ENCODE measurements at places on chromosomes 16 and 17. TPM values are rescaled to one million over a fixed set of nuclear protein-coding genes. Genes with fewer than 3 reads are reported as not detected.
A peak's percentile ranks its signal among the peaks of the same experiment; 100 is the strongest.

NPIPA5 gene
- 1.0 TPM for total RNA-seq

- peak; percentile 72 for DNase-seq
Measured at GRCh38 chr16:17343028-17343427, 127.7 kb downstream of the XYLT1 start.

DNA sequence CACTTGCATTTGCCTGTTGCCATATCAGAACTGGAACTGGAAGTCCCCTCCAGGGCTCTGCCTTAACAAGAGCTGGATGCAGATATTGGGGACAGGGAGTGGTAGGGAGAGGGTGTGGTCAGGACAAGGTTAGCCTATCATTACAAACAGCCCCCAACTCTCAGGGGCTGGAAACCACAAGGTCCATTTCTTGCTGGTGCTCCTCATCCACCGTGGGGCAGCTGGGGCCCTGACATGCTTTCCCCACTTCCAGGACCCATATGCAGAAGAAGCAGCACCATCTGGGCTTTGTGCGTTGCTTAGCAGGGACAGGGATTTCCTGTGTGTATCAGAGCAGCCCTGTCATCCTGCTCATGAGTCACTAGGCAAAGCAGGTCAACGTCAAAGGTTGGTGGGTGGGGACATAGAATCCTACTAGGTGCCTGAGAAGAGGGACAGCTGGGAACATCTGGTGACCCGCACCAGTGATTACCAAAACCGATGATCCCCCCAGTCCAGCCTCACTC lies 26.9 kb downstream of the RGS9 start:
- peak; percentile 47 for DNase-seq

DNA sequence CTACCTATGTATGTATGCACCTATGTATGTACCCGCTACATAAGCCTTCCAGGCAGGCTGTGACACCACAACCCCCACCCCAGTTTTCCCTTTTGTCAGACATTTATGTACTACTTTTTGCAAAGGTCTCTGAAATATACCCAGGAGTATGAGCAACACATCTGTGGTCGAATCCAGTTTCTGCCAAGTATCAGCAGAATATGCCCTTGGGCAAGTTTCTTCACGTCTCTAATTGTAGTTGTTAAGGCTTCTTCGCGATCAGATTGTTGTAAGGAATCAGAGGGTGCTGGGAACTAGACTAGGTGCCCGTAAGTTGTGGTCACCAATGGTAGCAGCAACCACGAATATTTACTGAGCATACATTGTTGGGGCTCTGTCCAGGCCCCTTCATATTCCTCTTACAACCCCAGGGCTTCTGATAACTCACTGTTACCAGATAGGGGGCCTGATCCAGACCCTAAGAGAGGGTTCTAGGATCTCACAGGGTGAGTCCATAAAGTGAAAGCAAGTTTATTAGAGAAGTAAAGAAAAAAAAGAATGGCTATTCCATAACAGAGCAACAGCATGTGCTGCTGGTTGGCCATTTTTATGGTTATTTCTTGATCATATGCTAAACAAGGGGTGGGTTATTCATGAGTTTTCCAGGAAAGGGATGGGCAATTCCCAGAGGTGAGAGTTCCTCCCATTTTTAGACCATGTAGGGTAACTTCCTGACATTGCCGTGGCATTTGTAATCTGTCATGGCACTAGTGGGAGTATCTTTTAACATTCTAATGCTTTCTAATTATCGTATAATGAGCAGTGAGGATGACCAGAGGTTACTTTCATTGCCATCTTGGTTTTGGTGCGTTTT lies 16.6 kb downstream of the NUDT7 start:
- DNase-seq, result no peak

TBC1D28 gene
- not detected for total RNA-seq

DNA sequence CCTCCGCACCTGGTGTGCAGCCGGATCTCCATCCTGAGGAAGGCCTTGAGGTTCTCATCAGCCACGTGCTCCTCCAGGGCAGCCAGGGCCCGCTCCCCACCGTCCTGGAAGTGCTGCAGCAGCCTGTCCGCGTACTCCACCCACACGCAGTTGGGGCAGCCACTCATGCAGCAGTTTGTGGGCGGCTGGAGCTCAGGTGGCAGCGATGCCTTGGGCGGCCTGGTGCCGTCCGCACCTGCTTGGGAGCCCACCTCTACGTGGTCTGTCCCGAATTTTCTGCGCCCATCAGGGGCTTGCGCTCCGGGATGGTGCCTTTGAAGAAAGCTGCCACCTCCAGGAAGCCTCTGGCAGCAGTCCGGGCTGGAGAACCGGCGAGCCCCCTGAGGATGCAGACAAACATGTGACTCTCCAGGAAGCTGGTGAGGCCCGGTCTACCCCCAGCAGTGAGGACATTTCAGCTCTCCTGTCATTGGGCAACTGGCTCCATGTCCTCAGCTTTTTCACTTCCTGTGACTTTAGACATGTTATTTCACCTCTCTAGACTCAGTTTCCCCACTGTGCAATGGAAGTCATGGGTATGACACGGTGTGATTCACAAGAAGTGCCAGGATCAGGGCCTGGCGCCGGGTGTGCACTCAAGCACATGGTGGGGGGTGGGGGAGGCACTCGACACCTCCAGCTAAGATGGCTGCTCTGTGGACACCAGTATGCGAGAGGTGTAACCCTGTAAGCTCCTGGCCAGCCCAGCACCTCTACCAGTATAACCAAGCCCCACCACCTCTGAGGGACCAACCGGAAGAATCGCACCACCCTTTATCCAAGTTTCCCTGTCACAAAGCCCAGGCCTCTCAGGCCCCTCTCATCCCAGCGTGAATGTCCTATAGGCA lies 957 bp downstream of the OXLD1 start:
- peak; percentile 54 for DNase-seq

DNA sequence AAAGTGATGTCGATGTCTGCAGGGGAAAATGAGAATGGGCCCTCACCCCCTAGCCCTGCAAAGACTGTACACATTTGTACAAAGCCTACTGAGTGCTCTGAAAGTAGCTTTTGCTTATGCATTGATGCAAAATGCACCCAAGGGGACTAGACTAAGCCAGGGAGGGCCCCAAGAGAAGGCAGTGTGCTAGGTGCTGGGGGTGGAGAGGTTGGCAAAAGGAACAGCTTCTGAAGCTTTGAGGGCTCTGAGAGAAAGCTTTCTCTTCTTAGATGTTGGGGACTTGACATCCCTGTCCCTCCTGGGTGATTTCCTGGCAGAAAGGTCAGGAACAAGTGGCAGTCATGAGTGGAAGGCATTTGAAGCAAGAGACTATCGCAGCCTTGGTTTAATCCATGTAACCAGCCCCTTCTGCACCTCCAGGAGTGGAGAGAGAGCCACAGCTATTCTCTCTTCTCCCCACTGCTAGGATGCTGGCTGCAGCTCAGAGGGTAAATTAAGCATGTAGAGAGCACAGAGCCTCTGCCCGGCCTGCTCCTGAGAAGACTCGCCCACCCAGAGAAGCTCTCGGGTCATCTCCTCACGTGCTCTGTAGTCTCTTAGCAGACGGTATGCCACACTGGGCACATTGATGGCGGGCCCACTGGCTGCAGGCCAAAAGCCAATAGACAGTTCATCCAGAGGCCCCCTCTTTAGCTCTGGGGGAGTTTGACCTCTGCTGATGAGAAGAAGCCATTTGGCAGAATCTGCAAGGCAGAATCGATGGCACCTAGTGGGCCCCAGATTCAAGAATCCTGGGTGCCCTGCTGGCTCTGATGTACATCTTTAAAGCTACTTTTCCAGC lies 221.4 kb downstream of the MSI2 start:
- no peak for DNase-seq

CTF1 gene
- 0.31 TPM for total RNA-seq

- DNase-seq, result no peak
Measured at GRCh38 chr17:58322581-58323185, 5.9 kb downstream of the TSPOAP1 start.

PLD6 gene
- 11.8 TPM for total RNA-seq

DNA sequence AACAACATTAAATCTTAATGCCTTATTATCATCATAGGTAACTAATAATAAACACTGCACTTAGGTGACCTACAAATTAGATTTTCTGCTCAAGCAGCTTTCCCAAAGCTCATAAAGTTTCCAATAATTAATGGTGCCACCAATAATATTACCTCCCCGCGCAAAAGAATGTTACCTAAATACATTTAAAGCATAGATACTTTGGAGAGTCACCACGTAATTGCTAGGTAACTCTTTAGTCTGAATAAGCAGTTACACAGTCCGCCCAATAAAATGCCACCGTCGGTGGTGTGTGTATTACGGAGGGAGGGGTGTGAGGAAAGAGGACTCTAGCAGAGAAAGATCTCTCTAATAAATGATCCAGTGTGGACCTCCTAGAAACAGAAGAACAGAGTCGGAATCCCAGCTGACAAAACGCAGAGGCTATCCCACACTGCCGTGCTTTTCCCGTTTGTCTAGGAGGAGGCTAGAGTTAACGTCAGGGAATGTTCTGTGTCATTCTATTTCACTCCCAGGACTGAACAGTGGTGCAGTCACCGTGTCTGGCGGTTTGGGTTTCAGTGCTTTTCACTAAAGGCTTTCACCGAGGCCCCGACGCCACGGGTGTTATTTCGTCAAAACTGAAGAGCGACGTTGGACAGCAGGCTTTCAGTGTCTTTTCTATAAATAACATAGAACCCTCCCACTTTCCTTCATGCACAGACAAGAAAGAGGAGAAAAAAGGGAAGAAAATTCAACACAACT lies 630 bp downstream of the RNFT1 start:
- DNase-seq, result peak; percentile 53

STAT5A gene
- 108 TPM for total RNA-seq

- DNase-seq, result no peak
Measured at GRCh38 chr17:20205609-20206008, 196.4 kb downstream of the SPECC1 start.

DNA sequence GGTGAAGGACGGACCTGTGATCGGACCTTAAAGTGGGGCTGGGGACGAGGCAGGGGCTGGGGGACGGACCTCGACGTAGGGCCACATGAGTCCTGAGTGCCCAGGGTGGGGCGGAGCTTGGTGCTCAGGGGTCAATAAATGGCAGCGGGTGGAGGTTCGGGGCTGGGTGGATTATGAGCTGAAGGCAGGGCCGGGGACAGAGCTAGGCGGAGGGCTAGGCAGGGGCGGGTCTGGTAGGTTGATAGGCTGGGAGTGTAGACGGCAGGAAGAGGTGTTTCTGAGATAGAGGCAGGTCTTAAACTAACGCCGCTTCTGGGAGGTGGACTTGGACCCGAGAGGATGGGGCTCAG lies 733 bp downstream of the CHRNB1 start:
- peak; percentile 47 for DNase-seq

DNA sequence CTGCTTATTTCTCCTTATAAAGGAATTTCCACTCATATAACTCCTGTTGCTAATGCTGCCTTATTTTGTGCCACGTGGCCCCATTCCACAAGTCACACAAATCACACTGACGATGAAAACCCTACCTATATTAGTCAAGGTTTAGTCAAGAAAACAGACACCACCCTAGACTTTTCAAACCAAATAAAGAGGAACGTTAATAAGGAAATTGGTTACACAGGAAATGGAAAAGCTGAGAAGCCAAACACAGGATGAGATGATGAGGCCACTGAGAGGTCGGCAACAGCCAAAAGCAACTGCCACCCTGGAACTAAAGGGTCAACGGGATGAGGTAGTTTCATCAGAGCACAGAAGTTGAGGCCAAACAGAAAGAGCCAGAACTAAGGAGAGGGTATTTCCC lies 47.3 kb upstream of the ALOX12 start:
- no peak for DNase-seq

PPP1R1B gene
- total RNA-seq, result not detected

CDR2L gene
- total RNA-seq, result 0.31 TPM

Data from activated CD4-positive, alpha-beta T cell treated with anti-CD3 and anti-CD28 coated beads, Interleukin-2, amount 10 ng/mL, durations not matched to agents 7 days and 5 days (primary cell).